NCI-H510A treated with DMSO at 0.1 percent for 48 hours (cell line): ENCODE measurements at places on chromosomes 4 and X.

- peak; percentile 40 for DNase-seq
These were observed 181.6 kb downstream of the UGT8 start for GRCh38 chr4:114780205-114780604.

DNA sequence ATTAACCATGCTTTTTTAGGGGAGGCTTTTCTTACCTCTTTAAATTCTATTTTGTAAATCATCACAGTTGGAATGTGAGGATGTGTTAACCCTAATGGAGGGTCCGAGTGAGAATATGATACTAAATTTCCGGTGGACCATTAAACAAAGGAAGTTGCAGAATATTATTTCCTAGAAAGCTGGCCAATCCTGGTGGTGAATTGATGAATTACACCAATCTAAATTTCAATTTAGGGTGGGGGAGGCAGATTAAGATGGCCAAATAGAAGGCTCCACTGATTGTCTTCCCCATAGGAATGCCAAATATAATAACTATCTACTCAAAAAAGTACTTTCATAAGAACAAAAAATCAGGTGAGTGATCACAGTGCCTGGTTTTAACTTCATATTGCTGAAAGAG is 1045.6 kb downstream of the GLUD2 start:
- DNase-seq = no peak

GRCh38 chr4:116122124-116122523 is 963.3 kb downstream of the TRAM1L1 start:
- peak; percentile 1 for DNase-seq

DNA sequence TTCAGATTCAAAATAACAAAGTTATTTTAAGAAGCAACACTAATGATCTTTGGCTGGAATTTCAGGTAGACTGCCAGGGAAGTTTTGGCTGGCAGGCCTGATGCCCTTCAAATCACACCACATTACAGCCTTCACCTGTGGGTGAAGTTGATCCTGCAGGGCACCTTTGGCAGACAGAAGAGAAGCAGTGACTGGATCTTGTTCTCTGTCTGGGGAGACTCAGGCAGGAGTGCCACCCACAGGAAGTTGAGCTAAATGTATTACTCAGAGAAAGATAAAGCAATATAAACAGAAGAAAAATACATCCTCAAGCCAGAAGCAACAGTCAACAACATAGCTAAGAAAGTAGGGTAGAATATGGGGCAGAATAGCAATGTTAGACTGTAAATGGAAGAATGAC is 12.8 kb upstream of the CFAP299 start:
- DNase-seq = no peak

- DNase-seq = peak; percentile 4
These were observed 24.1 kb upstream of the PBDC1 start for GRCh38 chrX:76148753-76149152.

DNA sequence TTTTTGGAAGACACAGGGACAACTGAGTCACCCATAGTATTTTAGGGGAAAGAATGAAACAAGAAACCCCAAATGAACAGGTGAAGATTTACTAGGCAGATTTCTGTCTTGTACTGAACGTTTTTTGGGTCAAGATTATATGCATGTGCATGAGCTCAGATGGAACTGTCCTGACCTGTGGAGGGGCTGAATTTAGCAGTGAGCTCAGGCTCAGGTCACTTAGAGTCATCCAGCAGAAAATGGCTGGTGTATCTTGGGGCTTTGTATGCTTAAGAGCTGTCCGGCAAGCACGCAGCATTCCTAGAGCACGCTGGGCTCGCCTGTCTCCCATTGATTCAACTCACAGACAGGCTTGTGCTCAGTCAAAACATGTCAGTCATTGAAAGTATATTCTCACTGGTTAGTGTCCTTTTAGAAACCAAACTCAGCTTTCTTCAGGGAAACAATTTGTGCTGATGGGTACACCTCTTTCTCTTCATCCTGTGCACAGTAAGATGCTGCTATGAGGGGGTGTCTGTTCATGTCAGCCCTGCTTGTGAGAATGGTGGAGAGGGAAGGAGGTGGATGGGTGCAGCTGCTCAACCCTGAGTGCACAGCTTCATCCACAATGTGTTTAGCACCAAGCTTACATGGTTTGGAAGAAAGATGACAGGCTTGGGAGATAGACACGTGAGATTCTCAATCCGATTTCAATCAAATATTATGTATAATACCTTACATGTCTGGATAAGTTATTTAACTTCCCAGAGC is 47.5 kb upstream of the PDLIM3 start:
- DNase-seq = no peak

- no peak for DNase-seq
These were observed 132.2 kb upstream of the TRIM2 start for GRCh38 chr4:153071958-153072598.

DNA sequence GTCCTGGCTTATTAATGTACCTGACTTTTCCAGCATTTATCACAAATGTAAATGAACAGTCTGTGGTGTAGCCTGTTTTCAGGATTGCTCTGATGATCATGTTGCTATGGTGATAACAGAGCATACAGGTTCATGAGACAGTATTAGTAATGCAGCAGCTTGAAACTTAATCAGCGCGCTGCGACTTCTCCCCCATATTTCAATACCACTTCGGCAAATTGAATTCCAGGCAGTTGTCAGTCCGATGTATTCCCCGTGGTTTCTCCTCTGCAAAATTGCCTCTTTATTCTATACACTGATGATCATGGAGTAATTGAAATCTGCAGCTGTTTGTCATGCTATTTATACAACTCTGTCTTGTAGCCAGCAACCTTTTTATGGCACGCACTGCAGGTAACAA is 239.3 kb downstream of the C4orf33 start:
- DNase-seq = no peak

DNA sequence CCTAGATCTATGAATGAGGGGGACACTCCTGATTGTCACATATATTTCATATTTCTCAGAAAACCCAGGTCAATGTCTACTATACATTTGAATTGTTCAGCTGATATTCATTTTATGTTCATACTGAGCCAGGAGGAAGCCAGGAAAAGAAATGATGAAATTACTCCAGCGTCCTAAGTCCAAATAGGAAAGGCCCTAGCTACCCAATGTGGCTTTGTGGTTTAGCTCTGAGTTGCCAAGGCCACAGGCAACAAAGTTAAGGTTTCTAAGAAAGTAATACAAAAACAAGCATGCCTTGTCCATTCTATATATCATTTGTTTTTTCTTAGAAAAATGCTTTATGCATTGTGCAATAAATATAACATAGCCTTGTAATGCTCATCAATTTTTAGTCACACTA is 4.5 kb upstream of the CSN2 start:
- DNase-seq = no peak

- DNase-seq = no peak
These were observed 1517.6 kb downstream of the STIM2 start for GRCh38 chr4:28378109-28378830.

GRCh38 chr4:55170462-55170861 is 45.1 kb upstream of the KDR start:
- DNase-seq = no peak

DNA sequence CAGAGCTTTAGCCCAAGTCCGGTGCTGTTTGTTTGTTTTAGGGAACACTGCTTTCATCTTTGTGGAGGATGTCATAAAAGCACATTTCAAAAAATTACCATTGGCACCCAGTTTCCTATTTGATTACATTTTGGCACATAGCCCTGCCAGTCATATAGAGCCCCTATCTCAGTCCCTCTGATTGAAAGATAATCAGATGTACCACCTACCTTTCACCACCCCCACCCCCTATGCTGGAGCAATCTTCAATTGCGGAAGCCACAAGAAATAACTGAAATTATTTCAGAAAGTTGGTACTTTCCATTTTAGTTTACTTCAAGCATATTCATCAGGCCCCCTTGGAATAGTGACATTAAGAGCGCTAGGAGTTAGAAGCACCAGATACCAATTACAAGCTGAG is 136.7 kb upstream of the RPL34 start:
- DNase-seq = no peak

DNA sequence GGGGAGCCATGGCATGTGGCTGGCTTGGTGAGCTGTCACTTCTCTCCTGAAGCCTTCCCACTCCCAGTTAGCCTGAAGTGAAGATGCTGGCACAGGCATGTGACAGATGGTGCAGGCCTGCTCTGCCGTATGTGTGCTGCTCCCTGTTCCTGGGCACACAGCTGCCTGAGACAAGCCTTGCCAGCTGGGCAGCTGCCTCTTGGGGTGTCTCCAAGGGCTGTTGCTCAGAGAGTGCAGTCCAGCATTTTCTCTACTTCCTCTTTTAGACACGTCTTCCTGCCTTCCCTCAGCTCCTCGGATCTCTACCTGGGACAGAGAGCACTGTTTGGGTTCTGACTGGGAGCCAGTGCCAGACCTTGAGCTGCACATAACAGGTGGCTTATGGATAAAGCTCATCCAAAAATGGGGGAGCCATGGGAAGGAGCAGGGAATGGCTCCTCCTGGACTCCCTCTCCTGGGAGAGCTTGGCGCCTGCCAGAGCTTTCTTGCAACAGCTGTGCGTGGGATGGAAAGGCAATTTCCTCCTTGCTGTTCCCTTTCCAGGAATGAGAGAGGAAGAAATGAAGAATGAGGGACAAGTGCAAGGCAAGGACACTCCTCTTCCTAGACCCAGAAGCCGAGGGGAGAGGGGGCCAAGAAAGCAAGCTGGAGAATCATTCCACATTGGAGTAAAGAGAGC is 132.9 kb downstream of the MSL3 start:
- no peak for DNase-seq

- peak; percentile 43 for DNase-seq
These were observed 28.5 kb downstream of the TBCK start for GRCh38 chr4:106287353-106287969.

DNA sequence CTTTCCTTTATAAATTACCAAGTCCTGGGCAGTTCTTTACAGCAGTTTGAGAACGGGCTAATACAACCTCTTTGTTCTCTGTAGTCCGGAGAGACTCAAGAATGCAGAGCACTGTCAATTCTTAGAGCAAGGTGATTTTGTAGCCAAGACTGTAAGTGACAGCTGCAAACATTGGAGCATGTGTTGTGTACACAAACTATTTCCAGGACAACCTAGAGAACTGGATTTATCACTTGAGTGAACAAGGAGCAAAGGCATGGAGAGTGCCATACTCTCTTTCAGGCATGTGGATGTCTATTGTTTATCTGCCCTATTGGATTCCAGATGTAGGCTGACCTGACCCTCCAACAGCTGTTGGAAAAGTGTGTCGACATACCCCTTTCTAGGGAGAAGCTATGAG is 153.9 kb downstream of the SPANXN3 start:
- no peak for DNase-seq

DNA sequence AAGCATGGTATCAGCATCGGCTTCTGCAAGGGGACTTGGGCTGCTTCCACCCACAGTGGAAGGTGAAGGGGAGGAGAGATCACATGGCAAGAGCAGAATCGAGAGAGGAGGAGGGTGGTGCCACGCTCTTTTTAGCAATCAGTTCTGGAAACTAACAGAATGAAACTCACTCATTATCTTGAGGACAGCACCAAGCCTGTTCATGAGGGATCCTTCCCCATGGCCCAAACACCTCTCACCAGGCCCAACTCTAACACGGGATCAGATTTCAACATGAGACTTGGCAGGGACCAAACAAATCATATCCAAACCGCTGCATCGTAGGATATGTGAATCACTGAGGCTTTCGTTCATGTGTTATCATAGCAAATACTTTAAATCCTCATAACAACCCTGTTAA is 125.5 kb downstream of the GPC3 start:
- DNase-seq = peak; percentile 76
